ENCODE measurements at places on chromosomes 7 and 10. TPM values are rescaled to one million over a fixed set of nuclear protein-coding genes. Genes with fewer than 3 reads are reported as not detected.

- no peaks in the 10 kb centered on the region for H3K27me3 ChIP-seq
- no peaks in the 10 kb centered on the region for H3K4me1 ChIP-seq
- H3K27ac ChIP-seq: no peak overlapping the region
- no peaks in the 10 kb centered on the region for H3K36me3 ChIP-seq
- DNase-seq: no peak
These were observed 1077.1 kb downstream of the TYW1 start for GRCh38 chr7:68073701-68074100.

DNA sequence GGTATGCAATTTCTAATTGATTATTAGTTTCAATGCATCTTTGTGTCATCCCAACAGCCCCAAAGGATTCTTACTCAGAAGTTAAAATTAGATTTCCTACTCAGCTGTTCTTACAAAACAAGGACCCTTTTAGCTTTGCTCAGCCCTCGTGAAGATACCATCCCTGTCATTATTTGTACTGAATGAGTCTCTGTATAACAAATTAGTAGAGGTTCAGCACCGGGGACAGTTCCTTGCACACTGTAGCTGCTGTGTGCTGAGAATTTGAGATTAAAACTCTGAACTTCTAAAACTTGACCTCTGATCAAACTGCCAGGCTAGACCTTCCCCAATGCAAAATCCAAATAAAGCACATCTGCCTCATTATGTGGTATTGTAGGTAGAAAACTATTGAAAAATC, 299.1 kb downstream of the LHFPL3 start:
- no peak overlapping the region for H3K4me3 ChIP-seq
- no peaks in the 10 kb centered on the region for H3K4me1 ChIP-seq
- H3K27me3 ChIP-seq: no peaks in the 10 kb centered on the region
- no peak for DNase-seq
- H3K36me3 ChIP-seq: no peaks in the 10 kb centered on the region

DNA sequence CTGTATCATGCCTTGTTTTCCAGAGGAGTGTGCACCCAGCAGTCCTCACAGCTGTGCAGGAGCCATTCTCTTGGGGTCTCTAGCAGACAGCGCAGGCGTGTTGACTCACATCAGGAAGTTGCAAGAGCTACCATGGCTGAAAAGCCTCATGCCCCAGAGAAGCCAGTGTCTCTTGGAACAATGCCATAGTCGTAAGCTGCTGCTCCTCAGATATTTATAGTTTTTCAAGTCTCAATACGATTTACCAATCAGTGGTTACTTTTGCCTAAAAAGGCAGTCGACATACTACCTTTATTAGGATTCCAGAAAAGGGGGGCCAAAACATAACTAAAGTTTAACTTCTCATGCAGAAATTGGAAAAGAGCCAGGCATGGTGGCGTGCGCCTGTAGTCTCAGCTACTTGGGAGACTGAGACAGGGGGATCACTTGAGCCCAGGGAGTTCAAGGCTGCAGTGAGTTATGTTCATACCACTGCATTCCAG, 407.7 kb downstream of the PARD3 start:
- H3K27ac ChIP-seq: no peak overlapping the region
- H3K4me1 ChIP-seq: peaks cover 6% of the 10 kb centered on the region
- no peak overlapping the region for H3K4me3 ChIP-seq
- DNase-seq: no peak
- no peaks in the 10 kb centered on the region for H3K36me3 ChIP-seq

GRCh38 chr7:103106005-103106702, 31.2 kb downstream of the ARMC10 start:
- no peak overlapping the region for H3K4me3 ChIP-seq
- H3K27me3 ChIP-seq: no peaks in the 10 kb centered on the region

Gene ELN
- total RNA-seq: 212 TPM

Gene ANKRD30A
- not detected for total RNA-seq

Gene MRLN
- total RNA-seq: not detected

Data from upper lobe of left lung (tissue), 6 donors.